Lower lobe of right lung (tissue), 2 donors: ENCODE measurements at places on chromosomes 5 and 9. TPM values are rescaled to one million over a fixed set of nuclear protein-coding genes. Genes with fewer than 3 reads are reported as not detected.

The FUBP3 gene
- 46.8 TPM for total RNA-seq

DNA sequence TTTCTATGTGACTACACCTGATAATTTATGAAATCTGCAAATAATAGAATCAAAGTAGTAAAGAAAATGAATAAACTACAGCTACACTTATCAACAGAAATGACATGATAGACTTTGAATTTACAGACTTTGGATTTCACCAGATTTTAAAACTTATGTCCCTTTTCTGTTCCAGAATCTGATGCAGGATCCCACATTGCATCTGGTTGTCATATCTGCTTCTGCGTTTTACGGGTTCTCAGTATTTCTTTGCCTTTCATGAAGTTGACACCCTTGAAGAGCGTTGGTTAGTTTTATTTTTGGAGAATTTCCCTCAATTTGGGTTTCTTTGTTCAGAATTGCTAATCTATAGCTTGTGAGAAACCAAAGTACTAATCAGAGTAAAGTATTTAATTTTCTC lies 174.9 kb upstream of the ADCY2 start:
- DNase-seq = no peak
- no peaks in the 10 kb centered on the region for H3K4me1 ChIP-seq
- no peak overlapping the region for H3K27ac ChIP-seq
- H3K36me3 ChIP-seq = no peaks in the 10 kb centered on the region
- no peak overlapping the region for H3K4me3 ChIP-seq
- no peaks in the 10 kb centered on the region for H3K27me3 ChIP-seq

- DNase-seq = no peak
- H3K4me1 ChIP-seq = peaks cover 43% of the 10 kb centered on the region
- no peaks in the 10 kb centered on the region for H3K36me3 ChIP-seq
- H3K4me3 ChIP-seq = peak overlapping the region; percentile 61
- peaks cover 32% of the 10 kb centered on the region for H3K27me3 ChIP-seq
- peak overlapping the region; percentile 25 for H3K27ac ChIP-seq
Observed at GRCh38 chr9:89175828-89176261, 2.8 kb downstream of the SHC3 start.

DNA sequence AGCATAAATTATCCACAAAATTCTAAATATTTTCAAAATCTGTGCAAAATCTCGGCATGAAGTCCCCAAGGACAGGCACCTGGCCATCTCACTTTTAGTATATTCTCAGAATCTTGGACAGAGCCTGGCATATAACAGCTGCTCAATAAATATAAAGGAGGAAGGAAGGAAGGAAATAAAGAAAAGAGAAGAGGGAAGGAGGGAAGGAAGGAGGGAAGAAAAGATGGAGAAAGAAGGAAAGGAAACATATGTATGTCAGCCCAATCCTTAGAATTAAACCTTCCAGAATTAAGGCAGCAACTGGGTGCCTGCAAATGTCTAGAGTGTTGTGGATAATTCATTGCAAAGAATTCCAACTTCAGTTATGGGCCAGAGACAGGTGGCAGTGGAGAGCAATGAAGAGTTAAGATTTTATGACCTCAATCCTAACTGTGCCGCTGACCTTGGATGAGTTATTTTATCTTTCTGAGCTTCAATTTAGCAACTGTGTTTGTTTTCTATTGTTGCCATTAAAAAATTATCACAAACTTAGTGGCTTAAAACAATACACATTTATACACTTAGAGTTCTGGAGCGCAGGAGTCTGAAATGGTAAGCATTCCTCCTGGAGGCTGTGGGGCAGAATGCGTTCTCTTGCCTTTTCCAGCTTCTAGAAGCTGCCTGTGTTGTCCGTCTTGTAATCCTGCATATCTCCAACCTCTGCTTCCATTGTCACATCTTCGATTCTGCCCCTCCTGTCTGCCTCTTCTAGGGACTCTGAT lies 200.9 kb upstream of the MSX2 start:
- H3K27ac ChIP-seq = no peak overlapping the region
- no peaks in the 10 kb centered on the region for H3K36me3 ChIP-seq
- H3K4me1 ChIP-seq = no peaks in the 10 kb centered on the region
- H3K27me3 ChIP-seq = peaks cover 39% of the 10 kb centered on the region
- no peak overlapping the region for H3K4me3 ChIP-seq

DNA sequence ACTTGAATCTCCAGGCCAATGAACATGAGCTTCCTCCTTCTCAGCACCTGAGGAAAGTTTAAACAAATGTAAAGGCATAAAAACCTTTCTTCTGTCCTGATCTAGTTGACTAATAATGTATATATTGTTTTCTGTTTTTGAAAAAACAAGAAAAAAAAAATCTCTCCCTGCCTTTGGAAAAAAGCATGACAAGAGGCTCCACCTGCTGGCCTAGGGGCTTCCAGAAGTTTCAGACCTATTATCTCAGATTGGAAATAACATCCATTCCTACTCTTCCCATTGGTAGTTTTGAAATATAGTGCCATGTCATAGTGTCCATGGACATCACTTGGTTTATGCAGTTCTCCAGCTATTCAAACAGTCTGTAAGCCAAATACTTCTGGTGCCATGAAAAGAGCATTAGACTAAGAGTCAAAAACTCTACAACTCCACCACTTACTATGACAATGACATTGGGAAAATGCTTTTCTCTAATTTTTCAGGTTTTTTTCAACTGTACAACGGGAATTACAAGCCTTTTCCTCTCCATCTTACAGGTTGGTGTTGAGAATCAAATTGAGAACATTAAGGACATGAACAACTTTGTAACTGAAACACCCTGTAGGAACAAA lies 409.6 kb upstream of the MPDZ start:
- H3K4me1 ChIP-seq = no peaks in the 10 kb centered on the region
- no peaks in the 10 kb centered on the region for H3K36me3 ChIP-seq
- no peak for DNase-seq
- H3K27me3 ChIP-seq = no peaks in the 10 kb centered on the region

DNA sequence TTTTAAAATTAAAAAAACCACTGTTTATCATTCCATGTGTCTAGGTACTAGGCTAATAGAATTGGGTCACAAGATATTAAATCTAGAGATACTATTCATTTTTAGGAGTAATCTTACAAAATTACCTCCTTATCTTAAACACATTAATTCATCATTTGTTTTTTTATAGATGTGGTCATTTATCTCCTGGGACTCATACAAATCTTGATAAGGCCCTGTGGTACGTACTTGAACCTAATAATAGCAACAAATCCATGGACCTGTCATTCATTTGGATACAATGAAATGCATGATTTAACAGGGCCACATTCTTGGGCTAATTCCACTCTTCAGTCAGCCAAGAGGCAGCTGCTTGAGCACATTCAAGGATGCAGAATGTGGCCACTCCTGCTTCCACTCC lies 66.4 kb upstream of the MARCHF11 start:
- no peak overlapping the region for H3K27ac ChIP-seq
- no peaks in the 10 kb centered on the region for H3K4me1 ChIP-seq
- DNase-seq = no peak
- H3K36me3 ChIP-seq = no peaks in the 10 kb centered on the region
- no peak overlapping the region for H3K4me3 ChIP-seq

- H3K4me1 ChIP-seq = peaks cover 18% of the 10 kb centered on the region
- H3K27ac ChIP-seq = no peak overlapping the region
- peak overlapping the region; percentile 38 for H3K4me3 ChIP-seq
- no peak for DNase-seq
- H3K27me3 ChIP-seq = peaks cover 55% of the 10 kb centered on the region
- no peaks in the 10 kb centered on the region for H3K36me3 ChIP-seq
Observed at GRCh38 chr5:136193322-136193935, 467 bp upstream of the SMIM32 start.

The TEX48 gene
- not detected for total RNA-seq

GRCh38 chr5:62333250-62333794 lies 27.3 kb downstream of the KIF2A start:
- DNase-seq = no peak
- no peaks in the 10 kb centered on the region for H3K36me3 ChIP-seq
- H3K27ac ChIP-seq = no peak overlapping the region
- no peak overlapping the region for H3K4me3 ChIP-seq
- H3K4me1 ChIP-seq = no peaks in the 10 kb centered on the region

- no peak overlapping the region for H3K27ac ChIP-seq
- H3K27me3 ChIP-seq = no peaks in the 10 kb centered on the region
- H3K36me3 ChIP-seq = no peaks in the 10 kb centered on the region
- H3K4me3 ChIP-seq = no peak overlapping the region
- peaks cover 6% of the 10 kb centered on the region for H3K4me1 ChIP-seq
Observed at GRCh38 chr5:87081511-87082372, 185.9 kb upstream of the RASA1 start.

The IL5 gene
- not detected for total RNA-seq

GRCh38 chr9:38292480-38292879 lies 100.0 kb upstream of the ALDH1B1 start:
- no peak overlapping the region for H3K4me3 ChIP-seq
- no peaks in the 10 kb centered on the region for H3K36me3 ChIP-seq
- peaks cover 6% of the 10 kb centered on the region for H3K4me1 ChIP-seq
- no peaks in the 10 kb centered on the region for H3K27me3 ChIP-seq

The C1QTNF3 gene
- 6.7 TPM for total RNA-seq

The CD14 gene
- 165 TPM for total RNA-seq

DNA sequence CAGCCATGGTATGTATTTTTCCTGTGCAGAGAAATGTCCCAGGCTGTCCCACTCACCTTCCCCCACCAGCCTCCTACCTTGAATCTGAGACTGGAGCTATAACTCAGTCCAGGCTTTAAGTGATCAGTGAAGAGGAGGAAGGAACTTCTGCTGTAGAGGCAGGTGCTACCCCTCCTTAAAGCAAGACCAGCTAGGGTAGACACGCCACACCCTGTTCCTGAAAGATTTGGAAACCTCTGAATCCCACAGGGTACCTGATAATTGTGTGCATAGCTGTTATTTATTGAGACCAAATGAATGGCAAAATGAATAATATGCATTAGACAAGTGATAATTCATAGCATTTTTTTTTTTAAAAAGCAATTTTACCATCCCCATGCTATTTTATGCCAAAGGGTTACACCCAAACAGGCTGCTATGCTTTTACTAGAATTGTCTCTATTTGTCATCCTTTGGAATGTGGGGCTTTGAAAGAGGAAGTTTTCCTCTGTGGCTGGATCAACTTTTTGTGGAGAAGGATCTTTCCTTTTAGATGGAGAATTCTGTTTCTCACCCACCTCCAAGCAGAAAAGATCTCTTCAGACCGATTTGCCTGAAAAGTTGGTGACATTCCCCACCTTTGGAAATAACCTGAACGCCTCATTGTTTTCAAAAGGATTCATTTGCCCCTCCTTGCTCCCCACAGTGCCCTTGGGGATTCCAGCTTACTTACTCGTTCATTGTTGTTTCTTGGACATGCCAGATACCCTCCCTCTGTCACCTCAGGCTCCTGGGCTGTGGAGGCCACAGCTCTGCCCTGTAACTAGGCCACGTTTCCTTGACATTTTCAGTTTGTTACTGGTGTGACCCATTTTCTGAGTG lies 248.7 kb downstream of the NR3C1 start:
- H3K36me3 ChIP-seq = no peaks in the 10 kb centered on the region
- no peaks in the 10 kb centered on the region for H3K27me3 ChIP-seq
- peaks cover 24% of the 10 kb centered on the region for H3K4me1 ChIP-seq

The IER5L gene
- total RNA-seq = 8.7 TPM

GRCh38 chr5:123960526-123960925 lies 448.5 kb downstream of the CSNK1G3 start:
- DNase-seq = no peak
- H3K4me3 ChIP-seq = no peak overlapping the region

The KCNN2 gene
- 1.2 TPM for total RNA-seq

The SV2C gene
- total RNA-seq = 0.32 TPM

DNA sequence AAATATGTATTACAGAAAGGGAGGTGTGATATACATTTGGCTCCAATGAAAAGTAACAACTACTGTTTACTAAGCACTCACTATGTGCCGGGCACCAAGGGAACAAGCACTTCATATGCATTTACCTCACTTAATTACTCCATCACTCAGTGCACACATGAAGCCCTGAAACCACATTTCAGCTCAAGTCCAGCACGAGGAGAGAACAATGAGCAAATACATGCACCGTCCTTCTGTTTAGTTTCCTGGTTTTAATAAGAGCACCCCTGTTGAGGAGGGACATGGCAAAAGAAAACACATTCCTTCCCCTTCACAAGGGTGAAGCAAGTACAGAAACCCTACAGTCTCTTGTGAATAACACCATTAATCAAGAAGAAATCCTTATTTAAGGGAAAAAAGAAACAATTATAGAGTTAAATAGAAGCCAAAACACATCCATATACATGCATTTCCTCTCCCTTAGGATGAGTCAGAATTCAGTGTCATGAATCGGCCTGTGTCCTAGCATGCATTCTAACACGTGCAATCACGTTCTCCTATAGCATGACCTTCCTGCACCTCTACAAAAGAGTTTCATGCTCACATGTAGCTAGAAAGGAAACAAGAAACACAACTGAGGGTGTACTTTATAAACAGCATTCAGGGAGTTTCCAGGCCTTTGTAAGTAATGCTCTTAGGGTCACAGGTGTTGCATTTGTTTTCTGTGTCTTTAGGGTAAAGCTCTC lies 411.6 kb downstream of the BNC2 start:
- H3K27ac ChIP-seq = no peak overlapping the region
- no peaks in the 10 kb centered on the region for H3K27me3 ChIP-seq
- no peak for DNase-seq
- no peaks in the 10 kb centered on the region for H3K36me3 ChIP-seq

- H3K36me3 ChIP-seq = no peaks in the 10 kb centered on the region
- no peak for DNase-seq
- H3K27ac ChIP-seq = no peak overlapping the region
- no peak overlapping the region for H3K4me3 ChIP-seq
Observed at GRCh38 chr5:111472579-111472978, 39.8 kb downstream of the STARD4 start.

The CYLC2 gene
- total RNA-seq = not detected

DNA sequence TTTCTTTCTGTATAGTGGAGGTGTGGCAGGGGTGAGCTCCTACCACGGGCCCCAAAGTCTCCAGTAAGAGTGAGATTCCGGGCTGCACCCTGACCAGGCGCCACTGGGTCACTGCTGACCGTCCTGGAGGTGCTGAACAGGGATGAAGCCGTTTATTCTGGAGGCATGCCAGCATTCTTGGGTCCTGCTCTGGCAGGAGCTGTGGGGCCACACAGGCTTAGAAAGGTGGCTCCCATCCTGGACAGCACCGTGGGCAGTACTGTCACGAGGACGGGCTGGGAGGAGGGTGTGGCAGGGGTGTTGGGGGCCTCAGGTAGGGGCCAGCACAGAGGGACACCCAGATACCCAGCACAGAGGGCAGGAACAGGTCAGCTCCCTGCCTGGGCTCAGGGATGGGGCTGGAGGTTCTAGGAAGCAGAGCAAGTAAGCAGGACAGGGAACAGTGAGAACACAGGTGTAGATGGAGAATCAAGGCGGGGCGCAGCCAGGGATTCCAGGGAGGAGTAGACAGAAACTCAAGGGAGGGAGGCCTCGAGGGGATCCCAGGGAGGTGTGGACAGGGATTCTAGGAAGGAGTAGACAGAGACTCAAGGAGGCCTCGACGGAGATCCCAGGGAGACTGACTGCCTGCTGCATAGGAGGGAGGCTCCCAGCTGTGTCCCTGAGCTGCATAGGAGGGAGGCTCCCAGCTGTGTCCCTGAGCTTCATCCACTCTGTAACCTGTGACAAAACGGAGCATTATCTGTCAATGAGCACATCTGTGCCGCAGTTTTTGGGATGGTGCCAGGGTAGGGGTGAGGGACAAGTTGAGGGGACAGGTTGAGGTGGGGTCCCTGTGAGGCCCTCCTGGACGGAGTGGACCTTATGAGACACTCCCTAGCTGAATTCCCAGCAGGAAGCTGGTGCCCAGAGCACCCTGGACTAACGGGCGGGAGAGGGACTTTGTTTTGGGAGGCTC lies 1.1 kb upstream of the PLEKHG4B start:
- no peak overlapping the region for H3K27ac ChIP-seq
- H3K27me3 ChIP-seq = peaks cover 43% of the 10 kb centered on the region
- H3K4me3 ChIP-seq = no peak overlapping the region

- H3K4me3 ChIP-seq = no peak overlapping the region
- DNase-seq = no peak
- no peaks in the 10 kb centered on the region for H3K36me3 ChIP-seq
- H3K27ac ChIP-seq = no peak overlapping the region
Observed at GRCh38 chr5:13501176-13501575, 443.3 kb downstream of the DNAH5 start.
